Lung (tissue), 17 donors: ENCODE measurements at places on chromosomes 7 and 10. TPM values are rescaled to one million over a fixed set of nuclear protein-coding genes. Genes with fewer than 3 reads are reported as not detected.

DNA sequence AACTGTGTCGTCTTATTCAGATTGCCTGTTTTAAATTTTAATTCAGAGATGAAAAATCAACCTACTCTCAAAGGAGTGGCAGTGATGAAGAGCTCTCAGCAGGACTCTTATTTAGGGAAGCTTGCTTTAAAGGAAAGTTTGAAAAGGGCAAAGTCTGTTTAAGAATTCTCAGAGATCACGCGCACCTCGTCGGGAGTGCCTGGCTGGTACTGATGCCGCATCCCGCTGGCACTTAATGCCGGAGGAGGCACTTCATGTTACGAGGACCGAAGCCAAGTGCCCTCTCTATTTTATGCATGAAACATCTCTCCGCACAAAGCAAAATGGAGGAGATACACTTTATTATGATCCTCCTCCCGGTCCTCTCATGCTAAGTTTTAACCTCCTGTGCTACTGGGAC is 71.1 kb upstream of the INSYN2A start:
- no peak for DNase-seq

DNA sequence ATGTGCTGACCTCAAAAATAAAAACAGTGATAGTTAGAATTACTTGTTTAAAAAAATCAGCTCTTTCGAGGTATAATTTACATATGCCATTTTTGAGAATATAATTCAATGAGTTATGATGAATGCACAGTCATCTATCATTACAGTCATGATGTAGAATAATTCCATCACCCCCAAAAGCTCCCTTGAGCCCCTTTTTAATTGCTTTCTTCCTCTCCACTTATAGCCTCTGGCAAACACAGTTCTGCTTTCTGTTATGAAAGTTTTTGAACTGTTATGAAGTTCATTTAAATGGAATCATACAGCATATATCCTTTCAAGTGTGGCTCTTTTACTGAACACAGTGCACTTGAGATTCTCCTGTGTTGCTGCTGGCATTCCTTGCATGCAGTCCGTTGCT is 41.4 kb downstream of the PRTFDC1 start:
- no peak for DNase-seq

DNA sequence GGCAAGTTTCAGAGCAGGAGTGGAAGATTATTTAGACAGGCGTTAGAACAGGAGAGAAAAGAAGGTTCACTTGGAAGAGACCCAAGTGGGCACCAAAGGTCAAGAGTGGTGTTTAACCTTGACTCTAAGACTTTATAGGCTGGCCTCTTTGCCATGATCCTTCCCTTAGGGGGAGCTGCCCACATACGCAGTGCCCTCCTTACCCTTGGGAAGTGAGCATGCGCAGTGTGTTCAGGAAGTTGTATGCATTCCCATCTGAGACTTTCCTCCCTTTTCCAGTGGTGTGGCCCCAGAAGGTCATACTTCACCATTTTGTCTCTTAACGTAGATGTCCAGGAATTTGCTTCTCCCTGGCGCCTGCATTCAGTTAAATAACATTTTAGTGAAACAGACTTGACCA is 95.8 kb downstream of the CXCL12 start:
- no peak for DNase-seq

- DNase-seq: peak; percentile 81
Observed at GRCh38 chr10:82245906-82246560, 371.0 kb downstream of the NRG3 start.

- no peak for DNase-seq
Observed at GRCh38 chr10:5159126-5159525, 25.8 kb downstream of the AKR1C8 start.

DNA sequence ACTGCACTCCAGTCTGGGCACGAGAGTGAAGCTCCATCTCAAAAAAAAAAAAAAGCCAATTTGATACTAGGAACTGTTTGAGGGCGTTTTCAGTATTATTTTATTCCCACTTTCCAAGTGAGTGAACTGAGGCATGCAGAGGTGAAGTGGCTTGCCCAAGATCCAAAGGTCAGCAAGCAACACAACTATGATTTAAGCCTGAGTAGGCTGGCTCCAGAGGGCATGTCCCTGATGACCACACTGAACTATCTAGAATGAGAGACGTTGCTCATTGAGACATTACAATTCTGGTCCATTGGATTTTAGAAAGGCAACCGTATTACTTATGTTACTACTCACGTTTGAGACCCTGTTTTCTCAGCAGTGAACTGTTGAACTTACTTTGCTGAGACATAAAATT is 20.8 kb downstream of the KCNMA1 start:
- no peak for DNase-seq

DNA sequence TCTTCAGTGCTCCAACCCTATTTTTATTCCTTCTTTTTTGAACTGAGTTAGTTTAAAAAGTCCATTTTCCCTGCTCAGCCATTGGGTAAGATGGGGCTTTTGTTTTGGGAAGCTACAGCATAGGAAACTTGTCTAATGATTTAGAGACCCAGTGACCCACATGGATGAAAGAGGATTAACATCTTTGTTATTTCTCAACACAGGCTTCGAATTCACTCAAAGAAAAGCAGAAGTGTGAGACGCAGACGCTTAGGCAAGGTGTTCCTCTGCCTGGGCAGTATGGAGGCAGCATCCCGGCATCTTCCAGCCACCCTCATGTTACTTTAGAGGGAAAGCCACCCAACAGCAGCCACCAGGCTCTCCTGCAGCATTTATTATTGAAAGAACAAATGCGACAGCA is 152.0 kb downstream of the HDAC9 start:
- DNase-seq: no peak

DNA sequence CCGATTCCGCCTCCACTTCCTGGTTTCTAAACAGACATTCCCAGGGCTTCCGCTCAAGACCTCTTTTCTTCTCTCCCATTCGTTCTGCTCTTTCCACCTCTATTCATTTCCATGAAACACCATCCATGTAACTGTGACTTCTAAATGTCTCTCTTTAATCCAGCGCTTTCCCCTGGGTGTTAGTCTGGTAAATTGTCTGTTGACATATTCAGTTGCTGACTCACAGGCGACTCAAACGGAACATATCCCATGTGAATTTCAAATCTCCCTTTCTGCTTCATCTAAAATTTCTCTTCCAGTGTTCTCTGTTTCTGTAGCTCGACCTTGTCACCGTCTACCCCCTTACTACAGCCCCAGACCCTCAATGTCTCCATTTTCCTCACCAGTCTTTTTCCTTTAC is 119.1 kb downstream of the PFKFB3 start:
- no peak for DNase-seq

DNA sequence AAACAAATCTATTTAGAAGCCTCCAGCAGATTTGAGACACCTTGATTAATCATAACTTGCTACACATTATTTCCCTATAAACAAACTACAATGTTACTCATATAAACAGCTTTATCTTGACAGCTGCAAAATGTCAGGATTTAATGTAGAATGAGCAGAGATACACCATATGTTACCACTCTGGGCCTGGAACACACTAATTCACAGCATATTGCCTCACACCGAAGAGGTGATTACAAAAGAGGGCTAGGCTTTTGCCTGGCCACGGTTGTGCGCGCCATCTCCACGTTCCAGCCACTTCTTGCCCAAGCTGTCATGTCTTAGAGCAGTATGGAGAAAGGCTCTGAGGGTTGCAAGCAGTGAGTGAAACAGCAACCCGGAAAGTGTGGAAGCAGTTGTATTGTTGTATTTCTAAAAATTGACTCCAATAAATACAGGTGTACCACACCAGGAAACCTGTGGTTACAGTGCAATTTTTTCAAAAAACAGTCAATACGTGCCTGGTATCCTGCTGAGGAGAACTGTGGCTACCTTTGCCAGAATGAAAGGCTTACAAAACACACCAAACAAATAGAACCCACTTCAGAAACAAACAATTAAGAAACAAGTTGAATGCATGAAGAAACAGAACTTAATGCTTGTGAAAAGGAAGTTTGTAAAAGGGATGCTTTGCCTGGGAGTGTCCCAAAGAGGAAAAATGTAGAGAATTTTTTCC is 498.1 kb downstream of the PLXNA4 start:
- DNase-seq: peak; percentile 96

DNA sequence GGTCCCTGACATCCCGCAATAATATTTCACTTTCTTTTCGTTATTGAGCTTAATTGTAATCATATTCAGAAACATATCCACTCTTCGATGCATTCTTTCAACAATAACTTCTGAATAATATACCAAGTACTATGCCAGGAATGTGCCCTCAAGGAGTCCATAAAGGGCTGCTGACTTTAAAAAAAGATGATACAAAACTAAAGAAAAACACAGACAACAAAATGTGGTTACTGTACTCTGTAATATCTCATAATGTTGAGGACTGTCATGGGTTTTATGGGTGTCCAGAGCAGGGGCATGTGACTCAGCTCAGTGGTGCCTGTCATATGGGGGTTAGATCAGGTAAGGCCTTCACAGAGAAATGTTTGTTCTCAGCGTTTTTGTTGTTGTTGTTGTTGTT is 73.7 kb downstream of the ARL4A start:
- no peak for DNase-seq

- no peak for DNase-seq
Observed at GRCh38 chr10:32929634-32930033, 28.4 kb downstream of the ITGB1 start.

DNA sequence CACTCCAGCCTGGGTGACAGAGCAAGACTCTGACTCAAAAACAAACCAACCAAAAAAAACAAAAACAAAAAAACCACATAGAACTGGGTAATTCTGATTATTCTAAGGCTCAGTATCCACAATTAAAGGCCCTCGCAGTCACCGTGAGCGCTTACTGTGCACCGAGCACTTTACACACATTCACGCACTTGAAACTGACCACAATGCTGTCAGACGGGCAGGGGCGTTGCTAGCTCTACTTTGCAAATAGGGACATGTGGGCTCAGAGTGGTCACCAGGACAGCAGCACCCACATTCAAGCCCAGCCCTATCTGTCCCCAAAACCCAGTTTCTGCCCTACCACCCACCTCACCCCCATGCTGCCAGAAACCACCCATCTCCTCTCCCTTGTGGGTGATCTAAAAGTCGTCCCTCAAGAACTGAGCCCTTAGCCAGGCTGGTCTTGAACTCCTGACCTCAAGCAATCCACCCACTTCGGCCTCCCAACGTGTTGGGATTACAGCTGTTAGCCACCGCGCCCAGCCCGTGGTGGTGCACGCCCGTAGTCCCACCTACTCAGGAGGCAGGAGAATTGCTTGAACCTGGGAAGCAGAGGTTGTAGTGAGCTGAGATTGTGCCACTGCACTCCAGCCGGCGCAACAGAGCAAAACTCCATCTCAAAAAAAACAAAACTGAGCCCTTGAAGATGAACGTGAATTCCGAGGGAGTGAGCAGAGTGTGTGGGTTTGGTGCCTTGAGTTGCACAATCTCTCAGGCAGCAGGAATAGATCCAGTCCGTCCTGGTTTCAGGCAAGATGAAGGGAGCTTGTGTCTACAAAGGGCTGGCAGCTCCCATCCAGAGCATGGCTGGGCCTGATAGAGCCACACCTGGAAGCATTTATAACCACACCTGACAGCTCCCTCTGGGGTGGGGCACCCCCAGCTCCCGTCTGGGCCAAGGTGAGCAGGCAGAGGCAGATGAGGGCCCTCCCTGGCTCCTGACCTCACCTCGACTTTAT is 5.4 kb upstream of the HSPB1 start:
- peak; percentile 91 for DNase-seq

GRCh38 chr7:11458736-11459483 is 373.1 kb downstream of the THSD7A start:
- DNase-seq: no peak

- DNase-seq: no peak
Observed at GRCh38 chr7:155569681-155570080, 23.3 kb upstream of the CNPY1 start.

DNA sequence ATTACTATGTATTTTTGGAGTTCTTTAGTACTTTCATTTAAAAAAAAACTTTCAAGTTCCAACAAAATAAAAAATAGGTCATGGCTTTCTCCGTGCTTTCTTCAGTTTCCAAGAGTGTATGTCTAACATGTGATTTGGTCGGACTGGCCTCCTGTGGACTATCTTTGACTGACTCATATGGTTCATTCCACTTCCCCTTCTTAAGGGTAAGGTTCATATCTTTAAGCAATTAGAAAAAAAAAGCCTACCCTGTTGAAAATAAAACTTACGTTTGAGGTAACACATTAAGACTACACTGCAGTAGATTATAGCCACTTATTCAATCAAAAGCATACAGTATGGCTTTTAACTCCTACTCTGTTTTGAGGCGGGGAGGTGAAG is 112.8 kb upstream of the AHR start:
- no peak for DNase-seq

DNA sequence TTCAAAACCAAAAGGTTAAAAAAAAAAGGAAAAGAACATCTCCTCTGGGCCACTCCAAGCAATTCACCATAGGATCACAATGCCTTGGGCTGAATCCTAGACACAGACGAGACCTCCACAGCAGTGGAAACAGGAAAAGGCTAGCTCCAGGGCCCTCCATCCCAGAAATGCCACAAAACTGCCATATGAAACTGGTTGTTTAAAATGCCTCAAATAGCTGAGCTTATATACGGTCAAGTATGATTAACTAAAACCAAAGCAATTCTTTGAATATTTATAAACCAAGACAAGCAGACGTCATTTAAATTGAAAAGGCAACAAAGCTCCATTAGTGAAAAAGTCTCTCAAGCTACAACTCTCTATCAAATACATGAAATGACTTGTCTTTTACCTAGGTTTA is 63.1 kb downstream of the DOCK4 start:
- DNase-seq: no peak

- no peak for DNase-seq
Observed at GRCh38 chr10:86310702-86311101, 55.9 kb downstream of the GRID1 start.

GRCh38 chr7:155274633-155275355 is 22.9 kb upstream of the INSIG1 start:
- no peak for DNase-seq

The FAM13C gene
- total RNA-seq: 9.5 TPM

DNA sequence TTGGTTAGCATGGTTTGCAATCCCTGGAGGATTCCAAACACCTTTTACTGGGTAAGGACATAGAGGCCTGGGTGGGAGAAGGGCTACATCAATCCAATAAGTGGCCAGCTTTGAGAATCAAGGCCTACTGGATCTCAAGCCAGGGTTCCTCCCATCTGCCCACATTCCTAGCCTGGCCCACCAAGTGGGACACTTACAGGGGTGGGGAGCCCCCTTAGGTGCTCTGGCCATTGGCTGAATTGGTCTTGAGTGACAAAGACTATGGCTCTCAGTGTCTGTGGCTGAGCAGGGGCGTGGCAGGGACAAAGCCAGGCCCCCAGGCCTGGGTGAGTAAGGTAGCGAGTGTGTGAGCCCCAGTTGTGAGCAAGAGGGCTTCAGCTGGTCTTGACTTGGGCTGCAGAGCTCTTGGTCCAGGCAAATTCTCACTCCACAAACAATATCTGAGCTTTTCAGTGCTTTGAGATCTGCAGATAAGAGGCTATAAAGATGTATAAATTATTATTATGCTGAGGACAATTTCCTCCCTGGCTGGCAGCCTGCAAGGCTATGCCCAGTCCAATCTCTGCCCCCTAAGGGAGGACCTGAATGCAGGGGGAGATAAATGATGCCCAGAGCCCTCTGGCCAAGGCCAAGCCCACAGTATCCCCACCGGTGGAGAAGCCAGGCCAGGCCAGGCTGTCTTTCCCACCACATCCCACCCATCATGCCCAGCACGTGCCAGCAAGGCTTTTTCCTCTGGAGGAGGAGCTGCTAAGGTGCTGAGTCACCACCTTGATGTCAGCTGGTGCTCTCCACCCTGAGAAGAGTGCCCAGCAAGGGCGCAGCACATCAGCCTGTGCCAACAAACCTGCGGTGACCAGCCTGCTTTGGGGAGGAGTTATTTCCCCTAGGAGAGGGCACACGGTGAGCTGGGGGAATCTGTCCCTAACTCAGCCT is 80.7 kb upstream of the DUSP5 start:
- DNase-seq: no peak

GRCh38 chr10:14074062-14074884 is 256.5 kb downstream of the FRMD4A start:
- peak; percentile 99 for DNase-seq

GRCh38 chr7:37475646-37476045 is 27.0 kb upstream of the ELMO1 start:
- DNase-seq: no peak
